ENCODE measurements at places on chromosomes 4 and X. TPM values are rescaled to one million over a fixed set of nuclear protein-coding genes. Genes with fewer than 3 reads are reported as not detected.

Gene MAGEA4
- not detected for polyA plus RNA-seq

Gene HERC5
- polyA plus RNA-seq, result 2.3 TPM

Gene KLB
- polyA plus RNA-seq, result 0.50 TPM

Gene HSFX4
- polyA plus RNA-seq, result 0.36 TPM

Gene CENPE
- 3.4 TPM for polyA plus RNA-seq

Gene RENBP
- 5.1 TPM for polyA plus RNA-seq

Gene DCAF12L1
- 1.3 TPM for polyA plus RNA-seq

Gene ABLIM2
- 16.0 TPM for polyA plus RNA-seq

Gene TBX22
- polyA plus RNA-seq, result not detected

Gene TIMM8A
- polyA plus RNA-seq, result 10.3 TPM

Gene GABRG1
- polyA plus RNA-seq, result not detected

DNA sequence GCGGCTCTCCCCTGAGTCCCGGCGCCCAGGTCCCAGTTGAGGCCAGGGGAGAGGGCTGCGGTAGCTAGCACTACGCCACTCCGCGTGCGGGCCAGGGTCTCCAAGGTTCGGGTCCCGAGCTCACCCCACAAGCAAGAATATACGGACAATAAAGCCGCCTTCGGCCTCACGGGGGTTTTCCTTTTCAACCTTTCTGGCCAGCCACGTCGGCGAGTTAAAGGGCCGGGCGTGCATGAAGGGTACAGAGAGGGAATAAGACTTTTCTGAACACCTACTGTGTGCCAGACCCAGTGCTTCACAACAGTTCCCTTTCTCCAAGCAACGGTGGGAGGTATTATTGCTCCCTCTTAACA lies 138.5 kb upstream of the ZIC3 start:
- no peak for DNase-seq

GRCh38 chr4:76856243-76857073 lies 41.5 kb downstream of the SOWAHB start:
- peak; percentile 47 for DNase-seq

- DNase-seq, result no peak
Measured at GRCh38 chrX:34238896-34239295, 106.8 kb upstream of the FAM47A start.

- DNase-seq, result no peak
Measured at GRCh38 chr4:80422727-80423404, 87.3 kb downstream of the CFAP299 start.

GRCh38 chr4:2837110-2837903 lies 6.3 kb upstream of the ADD1 start:
- DNase-seq, result no peak

DNA sequence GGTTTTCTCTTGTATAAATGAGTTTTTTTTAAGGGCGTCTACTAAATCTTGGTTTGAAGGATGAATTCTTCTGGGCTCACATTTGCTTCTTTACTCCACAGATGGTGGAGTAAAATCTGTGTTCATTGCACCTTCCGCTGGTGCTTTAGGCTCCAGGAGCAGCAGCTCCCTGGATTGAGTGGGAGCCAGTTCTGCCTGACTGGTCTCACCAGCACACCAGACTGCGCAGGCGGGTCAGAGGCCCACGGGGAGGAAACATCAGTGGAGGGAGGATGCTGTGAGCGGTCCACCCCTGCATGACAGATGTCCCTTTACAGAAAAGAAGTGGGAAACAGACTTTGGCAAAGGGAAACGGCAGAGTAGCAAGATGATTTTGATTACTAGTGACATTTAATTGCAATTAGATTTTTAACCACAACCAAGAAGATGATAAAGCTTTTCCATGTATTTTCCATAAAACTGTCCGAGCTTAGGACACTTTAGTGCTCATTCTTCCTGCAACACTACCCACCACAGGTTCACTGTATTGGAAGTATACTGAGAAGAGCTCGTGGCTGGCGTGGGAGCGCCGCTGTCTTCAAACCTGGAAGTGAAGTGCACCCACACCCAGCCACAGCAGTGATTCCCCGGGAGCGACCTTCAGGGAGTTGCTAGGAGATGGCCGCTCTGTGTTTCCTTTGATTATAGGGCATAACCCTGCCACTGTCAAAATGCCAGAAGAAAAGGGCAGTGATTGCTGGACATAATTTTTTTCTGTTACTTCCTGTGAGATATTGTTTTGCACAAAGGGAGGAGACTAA lies 95.2 kb downstream of the SORBS2 start:
- DNase-seq, result no peak

DNA sequence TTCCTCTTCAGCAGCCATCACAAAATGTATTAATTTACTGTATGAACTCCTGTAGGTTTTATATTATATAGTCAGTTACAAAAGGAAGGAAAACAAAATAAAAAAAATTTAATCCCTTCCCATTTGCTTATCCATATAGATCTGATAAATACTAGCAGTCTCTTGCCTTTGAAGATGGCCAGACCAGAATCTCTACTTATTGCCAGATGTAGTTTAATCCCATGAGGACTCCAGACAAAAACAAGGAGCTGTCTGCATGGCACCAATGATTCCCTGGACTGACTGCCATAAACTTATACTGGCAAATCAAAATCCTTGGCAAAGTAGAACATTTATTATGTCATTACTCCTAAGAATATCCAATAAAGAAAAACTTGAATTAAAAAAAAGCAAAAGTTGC lies 223.3 kb upstream of the MAB21L2 start:
- DNase-seq, result no peak

GRCh38 chr4:45292844-45293243 lies 566.5 kb upstream of the GNPDA2 start:
- DNase-seq, result no peak

DNA sequence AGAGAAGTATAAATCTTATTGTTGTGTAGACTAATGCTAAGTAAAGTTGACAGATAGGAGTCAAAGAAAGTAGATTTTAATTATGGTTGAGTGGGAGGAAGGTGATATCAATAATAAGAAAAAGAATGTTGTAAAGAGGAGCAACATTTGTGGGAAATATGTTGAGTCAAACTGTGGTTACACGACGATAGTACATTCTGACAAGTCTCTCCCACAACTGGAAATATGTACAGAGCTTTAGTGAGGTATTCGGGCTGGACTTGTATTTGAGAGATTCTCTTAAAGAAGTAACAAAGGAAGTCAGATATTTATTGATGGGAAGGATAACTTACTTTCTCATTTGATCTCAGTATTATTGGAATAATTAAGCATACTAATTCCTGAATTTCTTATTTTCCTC lies 525.3 kb upstream of the MAGEB2 start:
- no peak for DNase-seq

GRCh38 chr4:8041868-8042267 lies 102.2 kb upstream of the AFAP1 start:
- DNase-seq, result no peak

GRCh38 chr4:5098176-5098575 lies 46.9 kb downstream of the STK32B start:
- no peak for DNase-seq

GRCh38 chr4:35912174-35912573 lies 332.1 kb downstream of the ARAP2 start:
- no peak for DNase-seq

DNA sequence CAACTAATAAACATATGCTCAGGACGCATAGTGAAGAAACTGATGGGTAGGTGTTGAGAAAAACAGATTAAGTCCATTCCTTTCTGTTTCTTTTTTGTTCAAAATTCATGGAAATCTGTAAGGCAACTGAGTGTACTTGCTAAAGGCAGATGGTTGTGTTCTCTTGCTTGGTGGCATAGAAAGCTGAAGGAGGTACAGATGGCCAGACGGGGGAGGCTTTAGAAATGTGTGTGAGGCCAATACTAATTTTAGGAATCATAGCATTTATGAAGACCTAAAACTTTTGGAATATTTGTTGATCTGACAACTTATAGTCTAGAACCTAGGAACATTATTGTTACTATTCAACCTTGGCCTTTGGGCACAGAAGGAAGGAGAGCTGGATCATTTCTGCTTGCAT lies 56.8 kb upstream of the EMCN start:
- DNase-seq, result no peak

GRCh38 chr4:181802207-181802606 lies 441.0 kb upstream of the TENM3 start:
- DNase-seq, result no peak

- DNase-seq, result no peak
Measured at GRCh38 chr4:34148322-34148908, 2095.9 kb downstream of the ARAP2 start.

- peak; percentile 2 for DNase-seq
Measured at GRCh38 chr4:42995343-42995944, 102.9 kb downstream of the GRXCR1 start.

GRCh38 chr4:112099701-112100297 lies 45.5 kb upstream of the FAM241A start:
- peak; percentile 39 for DNase-seq

- no peak for DNase-seq
Measured at GRCh38 chr4:169795585-169795984, 37.8 kb upstream of the HPF1 start.

GRCh38 chrX:112678831-112679230 lies 907 bp downstream of the LHFPL1 start:
- DNase-seq, result no peak

DNA sequence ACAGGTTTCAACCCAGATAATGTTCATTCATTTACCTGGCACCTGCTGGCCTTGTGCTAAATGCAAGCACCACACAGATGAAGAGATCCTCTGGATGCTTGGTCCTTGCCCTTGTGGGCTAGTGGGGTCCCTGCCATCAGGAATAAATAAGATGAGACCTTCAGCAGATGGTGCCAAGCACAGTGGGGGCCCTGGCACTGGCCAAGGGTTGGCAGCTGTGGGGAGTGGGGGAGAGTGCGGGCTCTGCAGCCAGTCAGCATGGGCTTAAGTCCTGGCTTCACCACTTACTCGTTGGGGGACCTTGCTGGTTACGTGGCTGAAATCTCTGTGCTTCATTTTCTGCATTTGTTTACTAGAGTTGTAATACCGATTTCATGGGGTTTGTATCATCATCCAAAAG lies 6.9 kb downstream of the LAP3 start:
- DNase-seq, result no peak

GRCh38 chr4:83272900-83273299 lies 11.7 kb downstream of the COQ2 start:
- DNase-seq, result no peak

DNA sequence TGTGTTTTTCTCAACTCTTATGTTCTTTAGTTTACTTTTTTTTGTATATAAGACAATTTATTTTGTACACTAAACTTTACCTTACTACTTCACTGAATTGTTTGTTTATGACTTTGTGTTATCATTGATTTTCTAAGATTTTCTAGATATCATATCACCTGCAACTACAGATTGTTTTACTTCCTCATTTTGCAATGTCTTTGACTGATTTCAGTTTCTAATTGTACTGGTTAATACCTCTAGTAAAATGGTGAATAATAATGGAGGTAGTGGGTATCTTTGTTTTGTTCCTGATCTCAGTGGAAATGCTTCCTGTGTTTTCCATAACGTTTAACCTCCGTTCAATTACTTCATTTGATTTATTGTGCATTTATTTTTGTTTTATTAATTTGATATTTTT lies 490.2 kb downstream of the TLL1 start:
- DNase-seq, result no peak

DNA sequence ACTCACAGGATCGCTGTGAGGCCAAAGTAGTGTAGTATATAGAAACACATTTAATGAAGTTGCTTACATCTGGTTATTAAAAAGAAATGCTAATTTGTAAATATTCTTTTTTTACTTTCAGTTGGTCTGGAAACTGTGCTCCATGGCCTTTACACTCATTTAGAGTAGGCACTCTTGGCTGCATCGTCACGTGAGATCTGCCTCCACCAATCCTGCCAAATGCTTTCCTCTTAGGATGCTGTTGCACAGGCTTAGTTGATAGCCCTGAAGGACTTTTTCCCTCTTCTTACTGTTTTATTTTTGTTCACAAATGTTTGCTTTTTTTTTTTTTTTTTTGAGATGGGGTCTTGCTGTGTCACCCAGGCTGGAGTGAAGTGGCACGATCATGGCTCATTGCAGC lies 6.3 kb downstream of the CPE start:
- DNase-seq, result no peak

DNA sequence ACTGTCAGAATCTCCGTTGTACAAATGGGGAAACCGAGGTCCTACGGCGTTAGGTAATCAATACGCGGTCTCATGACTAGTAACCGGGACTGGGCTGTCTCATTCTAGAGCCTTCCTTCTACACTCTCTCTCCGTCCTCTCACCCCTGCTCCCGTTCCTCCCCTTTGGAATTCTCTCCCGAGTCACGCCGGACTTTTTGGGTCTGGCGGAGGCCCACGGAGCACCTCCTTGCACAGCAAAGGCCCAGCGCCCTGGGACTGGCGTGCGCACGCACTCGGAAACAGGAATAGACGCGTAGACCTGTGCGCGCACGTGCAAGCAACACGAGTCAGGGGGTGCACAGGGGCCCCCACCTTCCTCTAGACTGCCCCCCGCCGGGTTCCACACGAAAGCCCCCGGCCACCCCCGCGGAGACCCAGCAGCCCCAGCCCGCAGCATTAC lies 361 bp downstream of the QDPR start:
- peak; percentile 59 for DNase-seq

GRCh38 chrX:151397741-151398070 lies 700 bp downstream of the VMA21 start:
- DNase-seq, result no peak

DNA sequence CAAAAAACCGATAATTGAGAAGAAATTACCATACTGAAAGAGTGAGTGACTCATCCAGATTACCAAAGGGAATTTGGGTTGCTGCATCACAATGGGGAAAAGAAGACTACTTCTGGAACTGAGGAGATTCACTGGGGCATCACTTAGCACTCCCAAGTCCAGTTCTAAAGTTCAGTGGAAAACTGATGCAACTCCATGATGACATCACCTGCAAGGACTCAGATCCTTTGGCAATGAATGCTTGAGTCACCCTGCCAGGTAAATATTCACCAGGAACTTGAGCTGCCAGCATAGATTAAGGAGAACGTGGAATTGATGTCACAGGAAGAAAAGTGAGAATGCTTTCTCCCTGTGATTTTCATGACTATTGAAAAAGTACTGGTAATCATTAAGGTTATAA lies 32.0 kb upstream of the SMIM10L2A start:
- DNase-seq, result no peak

DNA sequence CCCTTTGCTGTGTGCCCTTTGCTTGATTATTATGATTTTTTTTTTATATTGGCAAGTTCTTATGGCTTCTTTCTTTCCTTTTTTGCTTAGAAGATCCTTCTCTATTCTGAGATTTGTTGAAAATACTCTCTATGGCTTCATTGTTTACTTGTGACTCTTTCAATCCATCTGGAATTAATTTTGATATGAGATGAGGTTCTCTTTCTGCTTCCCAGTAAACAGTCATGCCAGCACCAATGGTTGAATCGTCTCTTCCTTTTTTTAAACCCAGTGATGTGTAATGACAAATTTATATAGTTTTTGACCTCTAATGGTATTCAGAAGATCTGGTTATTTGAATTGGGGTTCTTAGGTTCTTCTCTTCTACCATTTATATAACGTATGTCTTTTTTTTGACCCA lies 121.8 kb downstream of the ARHGAP10 start:
- no peak for DNase-seq

GRCh38 chr4:909821-910220 lies 22.3 kb downstream of the GAK start:
- DNase-seq, result no peak

GRCh38 chr4:87717276-87718031 lies 67.4 kb downstream of the DMP1 start:
- no peak for DNase-seq

- no peak for DNase-seq
Measured at GRCh38 chr4:64272432-64272831, 136.8 kb downstream of the TECRL start.

GRCh38 chrX:130253916-130254315 lies 14.8 kb downstream of the ZNF280C start:
- no peak for DNase-seq
